ENCODE measurements at places on chromosomes 7 and 10.

- peak; percentile 57 for DNase-seq
Measured at GRCh38 chr10:49177391-49178355, 10.5 kb downstream of the TMEM273 start.

- no peak for DNase-seq
Measured at GRCh38 chr10:61987537-61987936, 86.0 kb downstream of the ARID5B start.

DNA sequence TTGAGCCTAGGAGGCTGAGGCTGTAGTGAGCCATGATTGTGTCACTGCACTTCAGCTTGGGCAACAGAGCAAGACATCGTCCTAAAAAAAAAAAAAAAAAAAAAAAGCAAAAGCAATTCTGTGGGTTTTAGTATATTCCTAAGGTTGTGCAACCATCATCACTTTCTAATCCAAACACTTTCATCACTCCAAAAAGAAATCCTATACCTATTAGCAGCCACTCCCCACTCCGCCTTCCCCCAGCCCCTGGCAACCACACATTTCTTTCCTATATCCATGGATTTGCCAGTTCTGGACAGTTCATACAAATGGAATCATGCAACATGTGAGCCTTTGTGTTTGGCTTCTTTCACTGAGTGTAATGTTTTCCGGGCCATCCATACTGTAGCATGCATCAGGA lies 20.4 kb downstream of the ZAN start:
- no peak for DNase-seq

GRCh38 chr7:96330193-96330592 lies 8.3 kb upstream of the SLC25A13 start:
- DNase-seq: no peak

DNA sequence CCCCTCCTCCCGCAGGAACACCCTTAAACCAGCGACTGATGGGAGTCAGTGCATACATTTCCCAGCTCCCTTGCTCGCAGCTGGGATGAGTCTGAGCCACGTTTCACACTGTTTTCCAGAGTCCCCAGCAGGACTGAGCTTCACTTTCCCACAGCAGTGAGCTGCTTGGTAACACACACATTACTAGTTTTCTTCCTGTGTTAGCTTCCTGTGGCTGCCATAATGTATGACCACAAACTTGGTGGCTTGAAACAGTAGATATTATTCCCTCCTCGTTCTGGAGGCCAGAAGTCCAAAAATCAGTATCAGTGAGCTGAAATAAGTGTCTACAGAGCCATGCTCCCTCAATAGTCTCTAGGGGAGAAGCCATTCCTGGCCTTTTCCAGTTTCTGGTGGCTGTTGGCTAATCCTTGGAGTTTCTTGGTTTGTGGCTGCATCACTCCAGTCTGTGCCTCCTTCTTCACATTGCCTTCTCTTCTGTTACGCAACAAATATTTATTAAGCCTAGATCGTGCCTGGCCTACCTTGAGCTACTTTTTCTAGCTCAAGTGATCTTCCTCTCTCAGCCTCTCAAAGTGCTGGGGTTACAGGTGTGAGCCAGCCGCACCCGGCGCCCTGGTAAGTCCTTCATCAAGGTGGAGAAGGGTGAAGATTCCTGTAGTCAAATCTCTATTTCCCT lies 26.2 kb upstream of the CARD11 start:
- no peak for DNase-seq

GRCh38 chr7:88216276-88216675 lies 3.6 kb downstream of the SRI start:
- DNase-seq: no peak

GRCh38 chr7:95608359-95609173 lies 12.2 kb upstream of the PDK4 start:
- DNase-seq: no peak

DNA sequence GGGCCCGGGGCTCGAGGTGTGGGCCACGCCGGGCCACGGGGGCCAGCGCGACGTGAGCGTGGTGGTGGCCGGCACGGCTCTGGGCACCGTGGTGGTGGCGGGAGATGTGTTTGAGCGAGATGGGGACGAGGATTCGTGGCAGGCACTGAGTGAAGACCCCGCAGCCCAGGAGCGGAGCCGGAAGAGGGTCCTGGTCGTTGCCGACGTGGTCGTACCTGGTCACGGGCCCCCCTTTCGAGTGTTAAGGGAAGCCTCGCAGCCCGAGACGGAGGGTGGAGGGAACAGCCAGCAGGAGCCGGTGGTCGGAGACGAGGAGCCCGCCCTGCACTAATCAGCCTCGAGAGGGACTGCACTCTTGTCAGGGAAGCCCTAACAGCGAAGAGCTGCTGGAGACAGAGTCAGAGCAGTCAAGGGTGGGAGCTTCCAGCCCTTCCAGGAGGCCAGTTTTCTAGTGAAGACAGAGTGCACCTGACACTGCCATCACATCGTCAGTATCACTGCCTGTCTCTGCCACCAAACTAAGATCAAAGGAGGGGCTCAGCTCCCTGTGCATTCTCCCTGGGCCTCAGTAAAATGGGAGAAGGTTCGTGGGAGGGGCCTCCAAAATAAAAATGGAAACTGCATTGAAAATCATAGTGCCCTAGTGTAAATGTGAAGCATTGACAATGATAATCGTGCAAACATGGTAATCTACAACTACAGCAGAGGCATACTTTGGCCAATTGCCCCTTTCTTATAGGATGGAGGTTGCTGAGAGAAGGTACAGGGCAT lies 1.3 kb downstream of the MBLAC1 start:
- no peak for DNase-seq

DNA sequence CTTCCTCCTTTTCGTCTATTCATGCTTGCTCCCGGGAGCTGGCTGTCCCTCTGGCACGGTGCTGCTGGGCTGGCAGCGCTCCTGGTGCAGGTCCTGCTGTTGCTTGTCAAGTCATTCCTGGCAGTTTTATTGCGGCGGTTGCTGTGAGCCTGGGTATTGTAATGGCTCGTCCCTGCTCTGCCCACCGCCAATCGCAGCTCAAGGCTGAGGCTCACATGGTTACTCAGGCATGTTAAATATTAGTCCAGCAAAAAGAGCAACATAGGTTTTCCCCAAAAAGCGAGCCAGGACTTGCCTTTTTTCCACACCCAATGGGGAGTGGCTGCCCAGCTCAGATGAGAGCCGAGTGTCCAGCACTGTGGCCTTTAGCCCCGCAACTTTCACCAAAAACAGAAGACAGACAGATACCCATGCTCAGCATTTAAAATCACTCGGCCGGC lies 492.9 kb upstream of the FOXK1 start:
- DNase-seq: no peak

- DNase-seq: no peak
Measured at GRCh38 chr7:132205509-132205908, 370.8 kb downstream of the PLXNA4 start.

DNA sequence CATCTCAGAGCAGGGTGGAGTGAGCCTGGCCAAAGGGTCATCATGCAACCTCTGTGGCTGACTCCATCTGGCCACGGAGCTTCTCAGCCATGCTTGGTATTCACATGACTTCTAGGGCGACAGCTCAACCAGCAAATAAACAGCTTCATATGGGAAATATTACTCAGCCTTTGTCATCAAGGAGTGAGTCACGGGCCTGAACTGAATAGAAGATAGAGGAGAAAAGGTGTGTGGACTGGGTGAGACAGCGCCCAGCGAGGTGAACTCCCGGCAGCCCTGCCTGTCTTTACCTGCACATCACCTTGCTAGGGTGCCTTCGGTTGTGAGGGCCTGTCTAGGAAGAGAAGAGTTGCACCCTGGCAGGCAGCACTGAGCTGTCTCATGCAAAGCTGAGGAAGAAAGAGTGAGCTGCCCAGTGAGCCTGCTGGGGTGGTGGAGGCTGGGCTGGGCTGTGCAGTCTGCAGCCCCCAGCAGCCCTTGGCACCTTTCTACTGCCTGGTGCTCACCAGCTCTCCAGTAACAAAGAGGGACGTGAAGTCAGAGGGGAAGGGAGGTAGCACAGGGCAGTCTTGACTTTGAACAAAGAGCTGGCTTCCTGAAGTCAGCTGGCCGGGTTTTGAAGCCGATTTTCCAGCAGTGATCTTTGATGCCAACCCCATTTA lies 114.2 kb downstream of the EGFR start:
- DNase-seq: no peak

DNA sequence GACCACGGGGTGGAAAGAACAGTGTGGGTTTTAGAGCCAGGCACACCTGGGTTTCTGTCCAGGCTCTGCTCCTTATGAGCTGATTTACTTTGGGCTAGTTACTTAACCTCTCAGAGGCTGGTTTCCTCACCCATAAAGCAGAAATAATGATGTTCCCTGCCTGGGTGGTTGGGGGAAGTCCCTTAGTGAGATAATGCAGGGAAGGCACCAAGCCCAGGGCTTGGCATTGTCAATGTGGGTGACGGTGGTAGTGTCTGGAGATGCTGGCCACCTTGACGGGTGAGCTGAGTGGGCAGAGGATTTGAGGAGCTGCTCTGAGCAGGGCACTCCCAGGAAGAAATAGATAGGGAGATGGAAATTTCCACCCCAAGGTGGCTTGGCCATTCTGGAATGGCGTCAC lies 65.2 kb downstream of the SH2D4B start:
- DNase-seq: no peak

DNA sequence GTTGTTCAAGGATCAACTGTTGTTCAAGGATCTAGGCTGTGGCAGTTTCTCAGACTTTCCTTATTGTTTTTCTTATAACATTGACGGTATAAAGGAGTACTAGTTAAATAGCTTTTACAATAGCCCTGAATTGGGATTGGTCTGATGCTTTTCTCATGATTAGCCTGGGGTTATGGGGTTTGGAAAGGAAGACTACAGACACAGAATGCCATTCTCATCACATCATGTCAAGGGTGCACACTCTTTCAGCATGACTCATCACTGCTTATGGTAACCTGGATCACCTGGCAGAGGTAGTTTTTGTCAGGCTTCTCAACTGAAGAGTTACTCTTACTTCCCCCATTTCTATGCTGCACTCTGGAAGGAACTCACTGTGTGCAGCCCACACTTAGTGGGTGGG lies 194.2 kb upstream of the NPSR1 start:
- no peak for DNase-seq

DNA sequence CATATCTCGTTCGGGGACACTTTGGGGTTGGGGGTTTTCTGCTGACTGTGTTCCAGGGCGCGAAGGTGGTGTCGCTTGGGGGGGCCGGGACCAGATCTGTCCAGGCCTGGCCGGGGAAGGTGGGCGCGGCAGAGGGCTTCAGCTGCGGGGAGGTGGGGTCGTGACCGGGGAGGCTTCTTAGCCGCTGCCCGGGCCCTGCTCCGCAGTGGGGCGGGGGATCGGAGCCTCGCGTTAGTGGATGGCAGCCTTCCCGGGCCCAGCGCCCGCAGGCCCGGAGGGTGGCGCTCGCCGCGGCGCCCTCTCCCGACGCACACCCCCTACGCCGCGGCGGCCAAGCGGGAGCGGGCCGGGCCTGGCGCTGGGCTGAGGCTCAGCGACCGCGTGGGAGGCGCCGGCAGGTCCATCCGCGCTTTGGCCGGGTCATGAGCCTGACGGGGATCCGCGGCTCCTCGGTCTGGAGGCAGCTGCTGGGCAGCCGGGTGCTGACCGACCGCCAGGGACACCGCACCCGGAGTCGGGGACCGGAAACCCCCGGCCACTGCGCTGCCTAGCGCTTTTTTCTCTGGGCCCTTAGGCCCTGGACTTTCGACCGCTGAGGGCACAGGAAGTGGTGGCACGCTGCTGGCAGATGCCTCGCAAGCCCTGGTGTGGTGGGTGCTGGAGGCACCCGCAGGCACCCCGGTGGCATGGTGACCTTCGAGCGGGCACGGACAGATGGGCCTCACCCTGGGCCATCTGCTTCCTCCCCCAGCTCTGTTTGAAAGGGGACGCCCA lies 1.2 kb downstream of the AGAP3 start:
- DNase-seq: peak; percentile 51

DNA sequence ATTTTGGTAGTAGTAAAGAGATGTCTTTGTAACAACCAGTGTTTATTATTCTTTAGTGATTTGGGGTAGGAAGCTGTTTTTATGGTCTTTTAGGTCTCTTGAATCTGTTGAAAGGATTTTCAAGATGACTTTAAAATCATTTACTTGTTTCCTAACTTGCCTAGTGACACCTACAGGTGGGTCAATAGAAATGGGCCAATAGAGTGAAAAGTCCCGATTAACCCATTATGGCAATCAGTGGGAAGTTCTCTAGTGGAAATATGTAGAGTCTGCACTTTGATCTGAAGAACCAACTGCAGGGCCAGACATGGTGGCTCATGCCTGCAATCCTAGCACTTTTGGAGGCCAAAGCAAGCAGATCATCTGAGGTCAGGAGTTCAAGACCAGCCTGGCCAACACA lies 374.7 kb upstream of the BMPER start:
- no peak for DNase-seq
